ENCODE measurements at places on chromosomes 4 and X.

DNA sequence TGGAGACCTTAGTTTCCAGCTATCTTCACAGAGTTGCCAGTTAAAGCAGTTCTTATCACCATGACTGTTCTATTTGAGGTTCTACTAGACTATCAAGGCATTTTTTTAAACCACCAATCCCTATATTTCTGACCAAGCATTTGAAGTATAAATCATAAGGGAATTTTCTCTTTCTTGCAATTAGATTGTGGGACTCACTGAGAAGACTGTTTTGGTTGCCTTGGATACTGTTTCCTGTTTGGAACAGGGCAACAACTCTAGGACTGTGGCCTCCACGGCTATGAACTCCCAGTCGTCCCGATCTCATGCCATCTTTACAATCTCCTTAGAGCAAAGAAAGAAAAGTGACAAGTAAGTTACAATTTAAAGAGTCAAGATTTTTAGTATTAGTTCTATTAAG is 11.8 kb downstream of the KIF4A start:
- no peak for DNase-seq

DNA sequence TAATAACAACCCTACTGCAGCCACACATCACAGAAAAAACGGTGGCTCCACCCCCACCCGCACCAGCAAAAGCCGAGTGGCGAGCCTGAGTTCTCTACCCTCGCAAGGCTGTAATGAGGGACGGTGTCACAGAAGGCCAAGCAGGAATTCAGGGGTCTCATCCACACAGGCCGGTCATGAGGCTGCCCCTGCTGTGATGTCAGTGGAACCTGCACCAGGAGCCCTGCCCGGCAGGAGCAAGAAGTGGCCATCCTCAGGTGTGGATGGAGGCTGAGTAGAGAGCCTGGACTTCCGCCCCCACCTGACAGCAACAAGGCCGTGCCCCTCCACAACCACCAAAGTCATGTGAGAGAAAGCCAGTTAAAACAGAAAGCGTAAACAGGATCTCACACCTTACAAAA is 20.6 kb downstream of the LYAR start:
- DNase-seq: no peak

DNA sequence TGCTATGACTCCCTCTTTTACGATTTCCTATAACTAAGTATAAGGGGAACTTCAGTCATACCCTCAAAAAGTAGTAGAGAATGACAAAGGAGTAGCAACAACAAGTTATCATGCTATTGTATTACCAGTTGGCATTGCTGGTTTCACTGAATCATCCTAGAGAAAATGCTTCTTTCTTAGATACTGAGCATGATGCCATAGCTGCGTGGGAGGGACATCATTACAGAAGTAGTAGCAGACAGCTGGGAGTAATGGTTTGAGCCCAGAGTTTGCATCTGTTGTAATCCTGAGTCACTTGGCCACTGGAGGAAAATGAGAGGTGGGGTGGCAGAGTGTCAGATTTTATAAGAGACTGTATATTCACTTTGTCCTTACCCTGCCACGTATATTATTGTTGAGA is 38.6 kb downstream of the MTMR1 start:
- no peak for DNase-seq

- no peak for DNase-seq
Measured at GRCh38 chr4:184854673-184855072, 28.9 kb upstream of the ACSL1 start.

DNA sequence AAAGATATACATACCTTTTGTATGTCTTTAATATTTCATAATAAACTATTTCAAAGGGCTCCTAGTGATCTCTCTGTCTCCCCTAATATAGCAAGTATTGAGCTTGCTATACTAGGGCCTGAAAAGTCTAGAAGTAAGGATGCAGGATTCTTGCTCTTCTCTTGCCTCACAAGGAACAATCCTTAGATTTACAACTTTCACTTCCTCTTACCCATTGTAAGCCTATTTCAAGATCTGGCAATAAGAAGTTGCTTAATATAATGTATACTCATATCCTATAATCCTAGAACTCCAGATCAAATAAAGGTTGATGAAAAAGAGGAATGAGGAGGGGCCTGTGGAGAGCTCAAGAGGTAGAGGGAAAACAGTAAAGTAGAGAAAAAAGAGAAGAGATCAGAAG is 40.8 kb upstream of the CHRDL1 start:
- DNase-seq: no peak

DNA sequence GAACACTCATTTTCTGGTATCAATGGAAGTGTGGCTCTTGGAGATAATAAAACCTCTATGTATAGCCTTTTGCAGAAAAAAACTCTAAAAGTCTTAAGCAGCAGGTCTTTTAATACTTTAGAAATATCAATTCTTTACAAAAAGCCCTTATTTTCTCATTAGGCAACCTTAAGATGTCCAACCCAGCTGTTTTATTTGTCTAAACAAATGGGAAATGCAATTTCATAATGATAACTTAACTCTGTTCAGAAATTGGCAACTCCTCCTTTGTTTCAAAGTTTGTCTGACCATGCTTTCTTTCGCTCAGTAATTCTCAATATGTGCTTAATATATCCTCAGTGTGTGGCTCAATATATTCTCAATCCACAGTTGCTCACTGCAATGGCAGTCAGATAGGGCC is 196.5 kb upstream of the VEGFC start:
- DNase-seq: no peak

DNA sequence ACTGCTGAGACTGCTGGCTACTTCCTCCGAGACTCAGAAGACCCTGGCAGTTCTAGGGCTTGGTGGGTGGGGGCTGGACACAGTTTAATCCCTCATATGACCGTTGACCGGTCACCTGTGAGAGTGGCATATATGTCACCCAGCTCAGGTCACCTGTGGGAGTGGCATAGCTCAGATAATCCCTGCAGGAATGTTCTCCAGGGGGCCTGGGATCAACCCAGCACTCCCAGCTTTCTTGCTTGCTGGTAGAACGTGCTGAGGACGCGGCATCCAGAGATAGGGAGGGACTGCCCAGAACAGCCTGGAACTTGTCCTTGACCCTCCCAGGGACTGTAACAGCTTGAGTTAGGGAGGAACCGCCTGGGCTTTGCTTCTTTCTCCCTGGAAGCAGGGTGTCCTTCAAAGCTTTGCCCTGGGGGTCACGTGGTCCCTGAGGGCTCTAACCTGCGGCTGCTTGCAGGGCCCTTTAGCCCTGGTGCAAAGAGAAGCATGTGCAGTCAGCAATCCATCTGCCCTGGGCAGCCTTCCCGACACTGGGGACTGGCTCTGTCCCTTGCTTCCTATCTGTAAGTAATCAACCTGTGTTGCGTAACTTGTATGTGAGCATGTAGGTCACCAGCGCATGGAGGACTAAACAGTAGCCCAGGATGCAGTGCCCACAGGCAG is 55.3 kb downstream of the ZFYVE28 start:
- DNase-seq: no peak

DNA sequence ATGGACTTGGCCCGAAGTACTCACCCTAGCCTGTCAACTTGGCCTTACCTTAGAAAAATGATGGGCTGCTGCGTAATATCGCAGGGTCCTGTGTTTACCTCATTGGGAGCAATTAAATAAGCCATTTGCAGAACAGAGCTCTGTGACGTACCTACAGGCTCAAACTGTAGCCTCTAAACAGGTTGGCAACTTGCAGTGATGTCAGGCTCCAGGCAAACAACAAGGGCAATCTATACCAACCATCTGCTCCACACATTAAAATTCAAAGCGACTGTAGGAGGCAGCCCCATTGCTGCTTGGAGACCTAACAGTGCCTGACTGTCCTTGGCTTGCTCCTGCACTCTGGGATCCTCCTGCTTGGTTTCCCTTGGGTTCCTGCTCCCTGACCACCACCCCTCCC is 17.2 kb downstream of the VGLL1 start:
- DNase-seq: no peak

GRCh38 chr4:71026086-71026485 is 32.6 kb downstream of the DCK start:
- peak; percentile 74 for DNase-seq

- DNase-seq: peak; percentile 39
Measured at GRCh38 chr4:148445071-148445859, 3.1 kb upstream of the NR3C2 start.

- no peak for DNase-seq
Measured at GRCh38 chr4:78293348-78293747, 236.2 kb downstream of the FRAS1 start.

- DNase-seq: no peak
Measured at GRCh38 chrX:129659141-129659540, 4.4 kb upstream of the APLN start.

GRCh38 chr4:109873791-109874514 is 26.0 kb downstream of the LRIT3 start:
- DNase-seq: no peak

DNA sequence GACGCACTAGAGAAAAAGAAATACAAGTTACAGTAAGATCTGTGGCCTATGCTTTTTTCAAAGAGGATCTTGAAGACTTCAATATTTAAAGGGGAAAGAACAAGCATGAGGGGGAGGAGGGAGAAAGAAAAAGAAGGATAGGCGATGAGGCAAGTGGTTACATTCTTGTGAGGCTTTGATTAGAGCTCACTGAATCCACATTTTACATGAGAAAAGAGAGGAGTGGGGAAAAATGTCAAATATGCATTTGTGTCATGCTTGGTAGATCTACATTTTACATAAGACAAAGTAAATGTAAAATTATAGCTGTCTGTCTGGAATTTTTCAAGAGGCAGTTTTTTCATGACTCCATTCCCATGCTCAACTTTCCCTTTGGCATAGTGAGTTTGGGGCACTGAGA is 965.9 kb downstream of the FSTL5 start:
- no peak for DNase-seq

DNA sequence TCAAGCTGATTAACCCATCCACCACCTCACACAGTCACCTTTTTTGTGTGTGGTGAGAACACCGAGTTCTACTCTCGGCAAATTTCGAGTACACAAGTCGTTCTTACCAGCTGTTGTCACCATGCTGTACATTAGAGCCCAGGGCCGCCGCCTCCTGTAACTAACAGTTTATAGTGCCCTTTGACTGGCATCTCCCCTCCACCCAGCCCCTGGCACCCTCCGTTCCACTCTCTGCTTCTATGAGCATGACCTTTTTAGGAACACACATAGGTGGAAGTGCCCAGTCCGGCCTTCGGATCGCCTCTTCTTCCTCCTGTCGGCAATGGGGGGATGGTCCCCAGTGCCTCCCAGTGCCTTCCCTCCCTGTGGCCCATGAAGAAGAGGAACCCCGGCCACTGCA is 141.4 kb downstream of the STK32B start:
- DNase-seq: no peak

DNA sequence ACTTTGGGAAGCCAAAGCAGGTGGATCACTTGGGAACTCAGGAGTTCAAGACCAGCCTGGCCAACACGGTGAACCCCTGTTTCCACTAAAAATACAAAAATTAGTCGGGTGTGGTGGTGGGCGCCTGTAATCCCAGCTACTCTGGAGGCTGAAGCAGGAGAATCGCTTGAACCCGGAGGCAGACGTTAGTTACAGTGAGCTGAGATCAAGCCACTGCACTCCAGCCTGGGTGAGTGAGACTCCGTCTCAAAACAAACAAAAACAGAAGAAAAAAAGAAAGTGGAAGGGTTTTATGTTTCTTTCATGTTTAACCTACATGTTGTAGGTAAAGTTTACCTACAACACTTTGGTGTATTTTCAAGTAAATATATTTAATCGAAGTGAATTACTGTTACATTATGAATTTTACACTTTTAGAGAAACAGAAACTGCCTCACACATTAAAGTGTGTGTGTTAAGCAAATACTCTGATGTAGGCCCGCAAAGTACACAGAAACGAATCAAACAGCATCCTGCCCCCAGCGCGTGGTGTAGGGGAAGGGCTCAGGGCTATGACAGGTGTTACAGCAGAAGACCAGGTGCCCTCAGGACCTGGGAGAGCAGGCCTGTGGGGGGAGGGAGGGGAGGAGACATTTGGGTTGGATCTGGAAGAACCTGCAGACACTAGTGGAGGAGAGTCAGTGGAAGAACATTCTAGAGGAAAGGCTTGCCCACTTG is 39.0 kb downstream of the PTTG2 start:
- DNase-seq: no peak

DNA sequence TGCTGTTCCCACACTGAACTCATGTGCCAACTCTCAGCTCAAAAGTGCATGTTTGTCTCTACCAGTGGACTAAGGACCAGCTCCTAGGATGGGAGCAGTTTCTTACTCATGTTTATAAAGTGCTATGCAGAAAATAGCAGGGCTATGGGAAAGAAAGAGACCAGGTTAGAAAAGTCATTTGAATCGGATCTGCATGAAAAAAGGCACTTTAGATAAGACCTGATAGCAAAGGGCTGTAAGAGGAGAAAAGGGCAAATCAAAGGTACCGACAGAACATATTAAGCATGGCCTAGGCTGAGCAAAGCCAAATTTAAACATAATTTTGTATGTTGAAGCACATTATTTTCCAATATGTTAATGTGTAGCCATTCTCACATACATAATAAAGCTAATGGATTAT is 362.3 kb upstream of the ZFP42 start:
- DNase-seq: no peak

- DNase-seq: no peak
Measured at GRCh38 chrX:40009462-40009851, 88.3 kb downstream of the BCOR start.

DNA sequence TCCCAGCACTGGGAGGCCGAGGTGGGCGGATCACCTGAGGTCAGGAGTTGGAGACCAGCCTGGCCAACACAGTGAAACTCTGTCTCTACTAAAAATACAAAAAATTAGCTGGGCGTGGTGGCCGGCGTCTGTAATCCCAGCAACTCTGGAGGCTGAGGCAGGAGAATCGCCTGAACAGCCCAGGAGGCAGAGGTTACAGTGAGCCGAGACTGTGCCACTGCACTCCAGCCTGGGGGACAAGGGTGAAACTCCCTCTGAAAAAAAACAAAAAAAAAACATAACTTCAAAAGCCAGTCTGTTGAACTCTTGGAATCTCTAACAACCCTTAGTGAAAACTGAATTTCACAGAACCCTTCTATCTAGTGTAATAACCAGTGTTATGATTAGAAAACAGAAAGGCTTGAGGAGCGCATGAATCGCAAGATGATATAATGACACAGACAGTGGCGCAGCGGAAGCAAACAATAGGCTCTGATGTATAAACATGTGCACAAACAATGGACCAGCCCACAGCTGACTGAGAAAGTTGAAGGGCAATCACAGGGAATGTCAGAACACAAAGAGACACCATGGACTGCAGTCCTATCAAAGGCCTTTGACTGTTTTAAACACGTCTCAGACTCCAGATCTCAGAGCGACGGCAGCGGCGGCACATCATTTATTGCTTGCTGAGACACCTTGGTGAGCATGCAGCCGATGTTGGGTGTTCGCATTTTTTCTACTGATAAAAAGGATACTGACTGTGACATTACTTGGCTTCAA is 81.6 kb downstream of the NSUN7 start:
- peak; percentile 92 for DNase-seq

DNA sequence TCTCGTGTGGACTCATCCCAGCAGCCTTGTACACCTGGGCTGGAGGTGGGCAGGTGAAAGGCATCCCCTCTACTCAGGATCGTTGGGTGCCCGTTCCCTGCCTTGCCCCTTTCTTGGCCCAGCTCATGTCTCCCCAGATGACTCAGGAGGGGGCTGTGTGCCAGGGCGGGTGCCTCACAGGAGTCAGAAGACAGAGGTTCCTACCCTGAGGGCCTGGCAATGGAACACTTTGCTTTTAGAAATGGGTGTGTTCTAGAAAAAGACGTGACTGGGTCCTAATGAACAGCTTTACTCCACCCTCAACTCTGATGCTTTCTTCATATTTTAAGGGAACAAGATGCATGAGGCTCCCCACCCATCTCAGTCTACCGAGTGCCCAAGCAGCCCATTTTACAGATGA is 22.5 kb upstream of the TRIM2 start:
- no peak for DNase-seq

GRCh38 chr4:77465271-77465670 is 140.3 kb upstream of the CXCL13 start:
- DNase-seq: no peak
